ENCODE measurements at places on chromosomes 13 and 19.

GRCh38 chr13:94825507-94825906, 113.2 kb upstream of the SOX21 start:
- DNase-seq, result no peak

GRCh38 chr13:53507741-53508140, 479.1 kb downstream of the OLFM4 start:
- no peak for DNase-seq

- no peak for DNase-seq
Measured at GRCh38 chr13:100341327-100341726, 247.3 kb downstream of the GGACT start.

DNA sequence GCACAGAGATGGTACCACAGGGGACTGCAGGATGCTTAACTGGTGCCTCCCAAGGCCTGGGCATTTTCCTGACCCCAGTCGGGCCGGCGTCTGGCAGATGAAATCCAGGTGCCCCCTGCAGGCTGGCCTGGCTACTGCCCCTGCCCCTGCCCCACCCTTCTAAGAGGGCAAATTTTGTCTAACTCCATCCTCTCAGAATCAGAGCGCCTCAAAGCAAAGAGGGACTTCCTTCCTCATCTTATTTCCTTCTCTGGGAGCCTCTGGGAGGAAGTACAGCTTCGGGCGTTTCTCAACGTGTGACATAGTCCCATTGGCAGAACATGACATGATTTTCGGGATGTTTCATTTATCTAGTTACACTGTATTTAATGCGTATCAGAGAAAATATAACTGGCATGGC, 2.7 kb downstream of the PRKACA start:
- no peak for DNase-seq

- no peak for DNase-seq
Measured at GRCh38 chr19:18059902-18060301, 26.8 kb downstream of the IL12RB1 start.

GRCh38 chr13:37123337-37123736, 17.9 kb upstream of the CSNK1A1L start:
- no peak for DNase-seq
